Frontal cortex (tissue), 4 donors: ENCODE measurements at places on chromosomes 2 and 18. TPM values are rescaled to one million over a fixed set of nuclear protein-coding genes. Genes with fewer than 3 reads are reported as not detected.

- DNase-seq, result no peak
These were observed 130.1 kb downstream of the SMAD7 start for GRCh38 chr18:48820483-48821250.

THSD7B gene
- 13.9 TPM for total RNA-seq

DNA sequence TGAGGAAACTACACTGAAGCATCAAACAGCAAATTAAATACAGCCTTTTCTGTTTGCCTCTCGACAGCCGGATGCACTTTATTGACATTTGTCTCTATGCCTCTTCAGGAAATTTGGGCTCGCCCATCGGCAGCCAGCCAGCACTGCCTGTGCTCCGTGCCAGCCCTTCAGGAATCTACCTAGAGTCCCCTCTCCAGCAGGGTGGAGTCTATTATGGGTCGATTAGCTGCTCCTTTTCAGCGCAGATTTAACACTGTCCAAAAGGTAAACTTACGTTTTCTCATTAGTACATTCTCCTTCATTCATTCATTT is 91.5 kb downstream of the MYCN start:
- no peak for DNase-seq

CROCC2 gene
- not detected for total RNA-seq

- no peak for DNase-seq
These were observed 38.7 kb downstream of the TTC39C start for GRCh38 chr18:24053211-24053610.
